ENCODE measurements at places on chromosomes 12 and 14.

DNA sequence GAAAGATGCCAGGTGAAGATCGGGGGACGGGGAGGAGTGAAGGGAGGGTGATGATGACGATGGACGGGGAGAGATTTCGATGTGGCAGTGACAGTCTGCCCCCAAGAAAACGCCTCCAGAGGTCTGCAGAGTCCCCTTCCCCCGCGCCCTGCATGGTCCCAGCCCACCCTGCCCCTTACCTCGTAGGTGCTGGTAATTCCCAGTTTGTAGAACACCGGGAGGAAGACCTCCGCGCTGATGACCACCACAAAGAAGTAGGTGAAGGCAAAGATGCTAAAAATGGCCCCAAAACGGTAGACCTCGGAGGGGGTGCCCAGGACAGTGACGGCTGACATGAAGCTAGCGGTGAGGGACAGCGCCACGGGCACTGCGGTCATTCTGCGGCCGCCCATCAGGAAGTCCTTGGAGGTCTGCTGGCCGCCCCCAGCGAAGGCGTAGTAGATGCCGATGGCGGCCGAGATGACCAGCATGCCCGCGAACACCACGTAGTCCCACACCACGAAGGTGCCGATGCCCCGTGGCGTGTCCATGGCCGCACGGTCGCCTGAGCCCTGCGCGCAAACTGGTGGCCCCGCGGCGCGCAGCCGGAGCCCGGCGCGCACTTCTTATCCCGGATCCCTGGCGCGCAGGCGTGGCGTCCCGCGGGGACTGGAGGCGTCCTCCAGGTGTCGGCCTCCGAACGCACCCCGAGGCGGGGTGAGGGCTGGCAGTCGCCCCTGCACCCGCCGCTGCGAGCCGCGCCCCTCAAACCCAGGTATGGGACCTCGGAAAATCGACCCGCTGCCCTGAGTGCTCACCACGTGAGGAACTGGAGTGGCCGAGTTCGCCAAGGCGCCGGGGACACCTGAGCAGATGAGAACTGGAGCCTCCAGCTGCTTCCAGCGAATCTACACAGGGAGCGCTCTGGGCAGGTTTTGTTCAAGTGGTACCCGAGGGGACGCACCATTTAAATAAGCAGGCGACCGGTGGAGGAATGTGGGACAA, at the start of gene SLC5A8:
Gene SLC5A8 (minus strand): TSS at position 920 of the 984 bp plus-strand sequence. CDS start 390 bp downstream, at position 530.
- DNase-seq = no peak

DNA sequence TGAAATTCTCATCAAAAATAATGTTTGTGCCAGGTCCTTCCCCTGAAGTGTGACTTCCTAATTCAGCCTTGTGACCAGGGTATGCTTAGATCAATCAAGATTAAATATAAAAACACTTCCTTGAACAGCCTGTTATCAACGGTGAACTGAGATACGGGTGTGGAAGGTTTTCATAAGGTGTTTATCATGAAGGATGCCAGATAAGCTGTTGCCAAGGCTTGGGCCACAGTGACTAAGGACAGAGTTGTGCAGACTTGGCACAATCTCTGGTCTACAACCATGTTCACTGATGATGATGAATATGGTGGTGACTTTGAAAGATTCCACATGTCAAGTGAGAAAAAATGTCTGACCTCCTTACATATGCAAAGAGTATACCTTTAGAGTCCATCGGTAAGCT, 51.3 kb upstream of the LIN7A start:
- no peak for DNase-seq

- DNase-seq = no peak
Measured at GRCh38 chr14:91413547-91414474, 3.8 kb downstream of the CCDC88C start.

DNA sequence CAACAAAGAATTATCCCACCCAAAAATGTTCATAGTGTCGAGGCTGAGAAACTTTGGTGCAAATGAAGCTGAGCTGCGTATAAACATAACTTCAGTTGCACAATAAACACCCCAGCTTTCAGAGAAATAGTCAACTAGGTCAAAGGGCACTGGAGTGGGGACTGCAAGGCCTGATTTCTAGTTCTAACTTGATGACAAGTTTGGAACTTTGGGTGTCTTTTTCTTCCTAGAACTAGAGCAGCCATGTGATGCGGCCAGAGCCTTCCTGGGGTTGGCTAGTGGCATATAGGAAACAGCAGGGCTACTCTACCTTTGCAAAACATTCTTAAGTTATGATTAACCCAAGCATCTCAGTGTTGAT, 298.4 kb upstream of the AMIGO2 start:
- DNase-seq = no peak

GRCh38 chr14:75081660-75082229, 12.3 kb downstream of the ZC2HC1C start:
- DNase-seq = no peak

- peak; percentile 70 for DNase-seq
Measured at GRCh38 chr12:103877934-103878510, 37.0 kb upstream of the NT5DC3 start.

DNA sequence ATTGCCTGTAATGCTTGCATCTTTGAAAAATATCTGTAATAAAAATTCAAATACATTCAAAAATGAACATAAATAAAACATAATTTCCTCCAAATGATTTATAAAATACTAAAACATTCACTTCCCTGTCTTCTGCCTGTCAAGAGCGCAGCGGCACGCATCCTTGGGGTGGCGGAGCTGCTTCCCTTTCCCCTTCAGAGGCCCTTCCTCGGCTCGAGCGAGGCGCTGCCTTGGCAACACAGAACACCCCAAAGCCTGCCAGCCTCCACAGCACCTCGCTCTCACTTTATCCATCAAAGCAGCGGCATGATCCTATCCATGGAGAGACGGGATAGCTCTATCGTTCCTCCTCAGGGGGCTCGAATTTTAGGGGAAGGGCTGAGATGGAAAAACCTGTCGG, 146.2 kb downstream of the GXYLT1 start:
- no peak for DNase-seq

- DNase-seq = peak; percentile 38
Measured at GRCh38 chr12:96425951-96426350, 25.7 kb upstream of the CDK17 start.

All from fibroblast of skin of scalp (primary cell).